ENCODE measurements at places on chromosomes 6 and 20.

- no peak for DNase-seq
Observed at GRCh38 chr6:129359811-129360681, 349.9 kb downstream of the ARHGAP18 start.

DNA sequence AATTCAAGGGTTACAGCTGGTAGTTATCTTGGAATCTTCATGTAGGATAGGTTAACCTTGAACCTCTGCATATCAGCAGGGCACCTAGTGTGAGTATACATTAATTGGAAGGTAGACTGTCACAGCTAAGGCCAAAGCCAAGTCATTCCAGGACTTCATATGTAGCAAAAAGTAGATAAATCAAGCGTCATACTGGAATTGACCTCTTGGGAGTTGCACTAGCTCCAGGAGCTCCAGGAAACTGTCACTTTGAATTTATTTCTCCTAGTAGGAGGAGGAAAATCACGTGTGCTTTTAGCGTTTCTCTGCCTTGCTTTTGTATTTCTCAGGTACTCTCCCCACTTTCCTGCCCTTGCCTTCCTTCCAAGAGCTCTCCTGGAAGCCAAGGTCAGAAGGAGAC lies 30.3 kb downstream of the RIPOR2 start:
- no peak for DNase-seq

GRCh38 chr20:58550275-58551059 lies 35.3 kb upstream of the APCDD1L start:
- no peak for DNase-seq

GRCh38 chr20:3077618-3078134 lies 6.3 kb downstream of the OXT start:
- DNase-seq = no peak

DNA sequence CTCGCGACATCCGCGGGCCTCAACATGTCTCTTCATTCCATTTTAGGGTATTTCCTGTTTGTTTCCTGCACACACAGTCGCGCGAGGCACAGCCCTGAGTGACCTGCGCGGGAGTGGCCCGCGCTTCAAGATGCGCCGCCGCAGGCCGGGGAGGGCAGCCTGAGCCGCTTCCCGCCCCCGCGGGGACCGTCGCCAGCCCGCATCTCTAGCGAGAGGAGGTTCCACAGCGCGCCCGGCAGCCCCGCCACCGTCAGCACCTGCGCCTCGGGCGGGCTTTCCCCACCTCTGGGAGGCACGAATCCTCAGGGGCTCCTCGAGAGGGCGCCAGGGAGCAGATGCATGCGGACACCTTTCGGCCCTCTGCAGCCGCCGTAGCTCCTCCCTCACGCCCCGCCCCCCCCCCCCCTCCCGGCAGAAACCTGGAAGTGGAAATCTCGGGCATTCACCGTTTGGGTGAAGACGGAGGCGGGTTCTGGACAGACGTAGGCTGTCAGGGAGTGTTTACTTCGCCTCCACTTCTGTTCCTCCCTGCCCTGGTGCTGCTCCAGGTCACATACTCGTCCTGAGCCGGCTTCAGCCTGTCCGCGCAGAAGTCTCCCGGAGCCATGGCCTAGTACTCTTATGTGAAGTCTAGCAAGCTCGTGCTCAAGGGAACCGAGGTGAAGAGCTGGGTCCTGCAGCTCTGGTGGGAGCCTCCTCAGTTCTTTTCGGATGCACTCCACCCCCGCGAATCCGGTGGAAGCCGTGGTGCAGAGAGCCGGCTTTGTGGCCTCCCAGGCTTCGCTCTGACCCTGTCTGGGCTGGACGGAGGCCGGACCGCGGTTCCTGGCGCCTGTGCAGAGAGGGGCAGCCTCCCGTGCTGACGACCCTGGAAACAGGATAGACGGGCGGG lies 880.5 kb upstream of the DEFB115 start:
- peak; percentile 79 for DNase-seq

- no peak for DNase-seq
Observed at GRCh38 chr6:2021713-2022125, 223.7 kb downstream of the GMDS start.

GRCh38 chr6:3875486-3875885 lies 26.3 kb downstream of the FAM50B start:
- no peak for DNase-seq

DNA sequence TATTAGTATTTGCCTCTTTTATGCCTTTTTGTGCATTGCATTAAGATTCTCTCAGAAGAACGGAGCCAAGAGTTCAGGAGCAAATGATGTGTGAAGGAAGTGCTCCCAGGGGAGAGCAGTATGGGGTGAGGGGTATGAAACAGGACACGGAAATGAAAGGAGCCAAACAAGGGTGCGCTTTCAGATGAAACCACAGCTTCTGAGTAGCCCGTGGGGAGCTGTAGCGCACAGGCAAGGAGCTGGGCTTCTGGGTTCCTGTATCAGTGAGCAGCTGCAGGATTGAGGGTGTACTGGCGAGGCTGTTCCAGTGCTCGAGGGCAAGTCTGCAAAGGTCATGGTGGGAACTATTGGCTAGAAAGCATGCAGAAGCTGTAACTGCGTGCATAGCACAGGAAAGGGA lies 25.4 kb downstream of the ANKEF1 start:
- peak; percentile 27 for DNase-seq

- DNase-seq = no peak
Observed at GRCh38 chr6:169890049-169890448, 138.6 kb downstream of the ERMARD start.

DNA sequence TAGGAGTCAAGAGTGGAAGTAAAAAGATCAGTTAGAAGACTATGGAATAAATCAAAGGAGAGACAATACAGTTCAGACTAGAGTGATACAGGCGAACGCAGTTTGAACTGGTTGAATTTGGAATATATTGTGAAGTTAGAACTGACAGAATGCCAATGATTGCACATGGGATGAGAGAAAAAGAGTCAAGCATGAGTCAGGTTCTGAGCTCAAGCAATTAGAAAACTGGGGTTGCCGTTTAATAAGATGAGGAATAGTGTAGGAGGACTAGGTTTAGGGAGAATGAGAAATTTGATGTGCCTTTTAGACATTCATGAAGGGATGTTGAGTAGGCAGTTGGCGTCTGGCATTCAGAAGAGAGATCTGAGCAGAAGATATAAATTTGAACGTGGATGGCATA lies 8.0 kb downstream of the RNF217 start:
- DNase-seq = no peak

- no peak for DNase-seq
Observed at GRCh38 chr20:12311094-12311865, 393.6 kb downstream of the BTBD3 start.

- DNase-seq = no peak
Observed at GRCh38 chr20:44963325-44964215, 2.7 kb upstream of the STK4 start.

DNA sequence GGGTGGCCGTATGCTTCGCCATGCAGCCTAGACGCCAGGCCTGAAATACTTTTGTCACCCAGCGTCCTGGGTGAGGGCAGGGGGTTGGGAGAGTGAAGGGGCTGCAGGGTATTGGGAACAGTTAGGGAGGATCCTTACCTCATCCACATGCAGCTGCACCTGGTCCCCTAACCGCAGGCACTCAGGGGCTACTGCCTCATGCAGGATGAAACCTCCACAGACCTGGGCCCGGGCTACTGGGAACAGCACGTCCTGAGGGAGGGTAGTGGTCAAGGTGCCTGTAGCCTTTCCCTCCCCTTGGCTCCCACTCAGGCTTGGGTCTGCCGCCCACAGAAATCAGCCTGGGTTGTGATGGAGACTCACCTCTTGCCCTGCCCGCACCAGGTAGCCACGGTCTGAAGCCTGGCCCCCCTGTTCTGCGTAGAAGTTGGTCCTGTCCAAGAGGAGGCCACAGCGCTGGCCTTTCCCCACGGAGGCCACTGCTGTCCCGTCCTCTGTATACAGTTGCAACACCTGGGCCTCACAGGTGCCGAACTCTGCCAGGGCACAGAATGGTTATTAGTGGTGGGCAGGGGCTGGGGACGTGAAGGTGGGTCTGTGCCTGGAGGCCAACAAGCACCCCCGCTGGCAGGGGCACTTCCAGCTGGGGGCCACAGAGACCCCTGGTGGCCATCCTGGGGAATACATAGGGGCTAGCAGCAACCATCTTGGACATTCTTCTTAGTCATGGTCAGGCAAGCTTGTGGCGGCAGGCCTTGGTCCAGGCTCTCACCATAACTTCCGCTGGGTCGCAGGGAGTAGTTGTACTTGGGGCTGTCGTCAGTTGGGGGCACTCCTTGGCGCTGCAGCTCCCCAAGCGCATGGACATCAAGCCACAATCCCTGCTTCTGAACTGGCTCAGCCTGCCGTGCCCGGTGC lies 8.6 kb downstream of the AARS2 start:
- DNase-seq = peak; percentile 20

GRCh38 chr6:111861431-111861885 lies 11.8 kb downstream of the FYN start:
- DNase-seq = no peak

DNA sequence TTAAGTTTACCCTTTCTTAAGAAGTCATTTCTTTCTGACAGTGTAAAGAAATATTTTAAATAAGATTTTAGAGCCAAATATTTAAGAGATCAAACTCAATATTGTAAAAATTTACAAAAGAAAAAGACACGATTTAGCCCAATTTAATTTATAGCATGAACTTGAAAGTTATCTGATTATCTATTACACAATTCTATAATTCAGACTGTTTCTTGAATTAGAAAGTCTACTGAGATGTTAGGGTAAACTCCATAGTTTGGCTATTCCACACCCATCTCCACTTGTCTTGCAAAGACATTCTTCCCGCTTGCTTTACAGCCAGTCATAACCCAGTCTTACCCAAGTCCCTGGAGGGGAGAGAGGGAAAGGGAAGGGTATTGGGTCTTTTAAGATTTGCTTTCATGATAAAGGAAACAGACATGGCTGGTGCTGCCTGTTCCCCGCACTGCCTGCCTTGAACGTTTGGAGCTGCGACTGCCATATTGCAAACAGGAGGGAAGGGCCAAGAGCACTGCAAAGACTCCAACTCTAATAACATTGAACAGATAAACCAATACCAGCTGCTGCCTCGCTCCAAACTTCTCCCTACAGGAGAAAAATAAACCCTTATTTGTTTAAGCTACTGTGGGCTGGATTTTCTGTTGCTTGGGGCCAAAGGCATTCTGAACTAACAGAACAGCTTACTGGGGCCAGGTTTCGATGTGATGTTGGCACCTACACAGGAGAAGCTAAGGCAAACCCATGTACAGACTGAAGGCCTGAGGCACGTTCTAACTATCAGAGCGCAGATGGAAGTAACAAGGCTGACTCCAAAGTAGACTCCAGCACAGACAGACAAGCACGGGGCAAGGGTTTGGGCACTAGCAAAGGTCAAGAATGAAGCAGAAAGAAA lies 552.3 kb upstream of the JARID2 start:
- no peak for DNase-seq

DNA sequence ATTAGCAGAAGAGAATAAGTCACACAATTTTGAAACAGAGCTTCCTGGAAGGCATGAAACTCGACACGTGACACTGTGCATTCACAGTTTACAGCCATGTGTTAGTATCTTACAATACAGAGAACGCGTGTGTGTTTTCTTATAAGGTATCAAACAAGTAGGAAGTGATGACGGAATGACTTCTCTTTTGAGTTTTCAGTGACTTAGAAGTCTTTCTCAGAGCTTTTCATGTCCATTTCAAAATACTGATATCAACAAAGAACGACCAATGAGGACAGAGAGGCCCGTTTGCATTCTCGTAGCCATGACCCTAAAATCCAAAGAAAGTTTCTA lies 36.6 kb upstream of the DUSP22 start:
- DNase-seq = no peak

- peak; percentile 49 for DNase-seq
Observed at GRCh38 chr6:144150710-144151657, 667 bp downstream of the STX11 start.

DNA sequence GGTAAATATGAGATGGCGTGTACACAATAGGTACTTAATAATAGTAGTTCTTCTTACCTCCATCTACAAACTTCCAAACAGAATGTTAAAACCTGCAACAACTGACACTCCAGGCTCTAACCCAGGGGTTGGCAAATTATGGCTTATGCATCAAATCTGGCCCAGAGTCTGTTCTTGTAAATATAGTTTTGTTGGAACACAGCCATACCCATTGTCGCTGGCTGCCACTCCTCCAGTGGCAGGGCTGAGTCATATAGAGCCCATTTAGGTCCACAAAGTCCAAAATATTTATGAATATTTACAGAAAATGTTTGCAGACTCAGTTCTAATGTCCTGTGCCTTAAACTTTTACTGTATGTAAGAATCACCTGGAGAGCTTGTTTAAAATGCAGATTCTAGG lies 69.9 kb upstream of the BTBD3 start:
- no peak for DNase-seq

DNA sequence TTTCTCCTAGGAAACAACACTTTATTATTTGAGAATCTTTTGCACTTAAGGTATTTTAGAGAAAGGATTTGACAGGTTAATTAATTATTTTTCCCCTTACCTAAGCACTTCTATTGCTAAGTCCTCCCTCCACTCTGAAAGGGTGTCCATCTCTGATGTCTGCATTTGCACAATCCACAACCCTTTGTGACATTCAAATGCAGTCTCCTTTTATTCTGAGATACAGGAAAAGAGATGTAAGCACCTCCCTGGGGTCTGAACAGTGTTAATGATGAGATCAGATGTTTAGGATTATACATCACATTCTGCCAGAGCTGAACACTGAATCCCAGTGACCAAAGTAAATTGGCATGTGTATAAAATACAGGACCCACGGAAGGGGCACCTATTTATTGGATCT lies 864.2 kb upstream of the FLRT3 start:
- no peak for DNase-seq

DNA sequence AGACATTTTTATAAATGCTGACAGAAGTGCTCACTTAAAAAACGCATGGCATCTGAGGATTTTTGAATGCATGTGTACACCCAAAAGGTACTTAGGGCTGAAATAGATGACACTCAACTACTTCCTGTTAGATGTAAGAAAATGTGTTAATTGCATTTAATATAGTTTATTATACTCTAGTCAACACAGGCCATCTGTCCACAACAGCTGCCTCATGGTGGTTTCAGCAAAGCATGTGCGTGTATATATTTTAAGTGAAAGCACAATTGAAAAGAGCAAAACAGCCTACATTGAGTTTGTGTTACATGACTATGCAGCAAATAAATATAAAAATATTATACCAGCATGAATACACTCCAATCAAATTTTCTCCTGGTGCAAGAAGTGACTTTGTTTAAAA lies 1233.0 kb upstream of the EYS start:
- no peak for DNase-seq

- DNase-seq = peak; percentile 64
Observed at GRCh38 chr6:26044140-26045064, 42.8 kb upstream of the HFE start.

DNA sequence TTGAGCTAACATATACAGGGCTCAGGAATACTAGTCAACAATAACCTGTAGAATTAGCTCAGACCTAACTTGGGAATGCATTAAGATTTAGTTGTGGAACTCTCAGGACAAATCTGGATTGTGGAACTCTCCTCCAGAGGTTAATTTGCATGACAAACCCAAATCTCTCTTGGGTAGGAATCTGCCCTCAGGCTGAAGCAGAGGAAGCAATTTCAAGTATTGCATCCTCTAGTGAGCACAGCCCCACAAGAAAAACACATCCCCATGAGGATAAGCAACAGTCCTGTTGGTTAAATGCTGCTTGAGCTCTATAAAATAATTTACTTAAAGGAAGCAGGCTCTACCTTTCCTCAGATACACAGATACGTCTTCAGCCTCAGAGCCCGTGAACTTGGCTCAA lies 170.9 kb upstream of the STXBP5 start:
- DNase-seq = no peak

GRCh38 chr6:109998159-109998785 lies 20.2 kb downstream of the GPR6 start:
- no peak for DNase-seq

Data from MM.1S (cell line).